Bladder microvascular endothelial cell (primary cell): ENCODE measurements at places on chromosomes 16 and 17. TPM values are rescaled to one million over a fixed set of nuclear protein-coding genes. Genes with fewer than 3 reads are reported as not detected.

Gene NOTUM
- total RNA-seq = 0.19 TPM in 1 of 2 replicates, not detected in the other

Gene KREMEN2
- not detected in 2 replicates for total RNA-seq

Gene STH
- not detected in 2 replicates for total RNA-seq

Gene PYY
- not detected in 2 replicates for total RNA-seq

Gene OVCA2
- 22.7 and 48.4 TPM in 2 replicates for total RNA-seq

Gene DHRS7C
- total RNA-seq = not detected in 2 replicates

Gene SALL1
- total RNA-seq = not detected in 2 replicates

Gene AMDHD2
- 32.9 and 54.7 TPM in 2 replicates for total RNA-seq

Gene VTN
- total RNA-seq = under 0.01 and 0.06 TPM in 2 replicates

Gene TEKT1
- not detected in 2 replicates for total RNA-seq

Gene P2RX5
- 0.19 and 0.32 TPM in 2 replicates for total RNA-seq

Gene CEP295NL
- 1.3 and 6.4 TPM in 2 replicates for total RNA-seq

Gene ABCC3
- 0.65 and 2.2 TPM in 2 replicates for total RNA-seq

Gene CACNG5
- total RNA-seq = not detected in 2 replicates

Gene ITPRIPL2
- total RNA-seq = 21.0 and 32.5 TPM in 2 replicates
